Coronary artery (tissue), 2 donors: ENCODE measurements at places on chromosomes 12 and 14.

- no peak for DNase-seq
Measured at GRCh38 chr12:108446766-108447165, 68.3 kb upstream of the FICD start.

DNA sequence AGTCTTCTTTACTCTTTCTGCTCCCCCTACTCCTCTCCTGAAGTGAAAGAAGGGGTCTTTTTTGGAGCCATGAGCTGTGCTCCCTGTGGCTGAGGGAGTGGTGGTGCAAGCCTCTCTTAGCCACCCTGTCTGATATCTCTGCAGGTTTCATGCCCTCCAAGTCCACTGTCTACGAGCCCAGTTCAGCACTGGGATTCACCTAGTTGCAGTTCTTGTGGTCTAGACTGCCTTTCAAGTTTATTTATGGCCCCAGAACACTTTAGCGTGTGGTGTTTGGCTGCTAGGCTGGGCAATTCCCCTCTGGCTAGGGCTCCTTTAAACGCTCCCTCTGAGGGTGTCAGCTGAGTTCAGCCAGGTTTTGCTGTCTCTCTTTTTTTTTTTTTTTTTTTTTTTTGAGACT, 908.6 kb downstream of the TRHDE start:
- no peak for DNase-seq

GRCh38 chr14:88849716-88850115, 25.3 kb downstream of the TTC8 start:
- DNase-seq: no peak

DNA sequence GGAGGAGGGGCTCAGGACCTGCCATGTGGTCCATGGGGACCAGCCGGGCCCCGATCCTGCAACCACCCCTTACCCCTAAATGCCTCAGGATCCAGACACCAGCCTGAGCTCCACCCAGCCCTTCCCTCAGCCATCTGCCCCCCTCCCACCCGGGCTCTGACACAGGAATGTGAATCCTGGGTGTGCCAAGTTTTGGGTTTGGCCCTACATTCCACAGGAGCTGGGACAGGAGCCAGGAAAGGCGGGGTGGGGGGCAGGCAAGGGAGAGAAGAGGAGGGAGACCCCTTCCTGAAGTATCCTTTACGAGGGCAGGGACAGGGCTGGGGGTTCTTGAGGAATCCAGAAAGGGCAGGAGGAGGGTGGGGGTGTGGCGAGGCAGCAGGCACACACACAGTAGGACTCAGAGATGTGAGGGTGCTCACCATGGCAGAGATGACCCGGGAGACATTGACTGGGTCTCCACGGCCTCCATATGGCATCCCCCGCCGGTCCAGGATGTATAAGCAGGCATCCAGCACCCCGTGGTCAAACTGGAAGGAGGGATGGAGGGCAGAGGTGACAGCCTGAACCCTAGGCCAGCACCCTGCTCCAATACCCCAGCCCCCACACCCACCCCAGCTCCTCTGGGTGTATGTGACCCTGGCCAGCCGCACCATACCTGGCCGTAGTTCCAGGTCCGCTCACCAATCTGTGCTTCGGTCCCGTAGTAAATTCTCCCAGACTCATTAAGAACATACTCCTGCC, 3.5 kb downstream of the TGM1 start:
- DNase-seq: no peak

GRCh38 chr14:68188174-68188573, 368.6 kb downstream of the RAD51B start:
- no peak for DNase-seq

GRCh38 chr14:79467835-79468234, 743.5 kb downstream of the DIO2 start:
- DNase-seq: no peak

DNA sequence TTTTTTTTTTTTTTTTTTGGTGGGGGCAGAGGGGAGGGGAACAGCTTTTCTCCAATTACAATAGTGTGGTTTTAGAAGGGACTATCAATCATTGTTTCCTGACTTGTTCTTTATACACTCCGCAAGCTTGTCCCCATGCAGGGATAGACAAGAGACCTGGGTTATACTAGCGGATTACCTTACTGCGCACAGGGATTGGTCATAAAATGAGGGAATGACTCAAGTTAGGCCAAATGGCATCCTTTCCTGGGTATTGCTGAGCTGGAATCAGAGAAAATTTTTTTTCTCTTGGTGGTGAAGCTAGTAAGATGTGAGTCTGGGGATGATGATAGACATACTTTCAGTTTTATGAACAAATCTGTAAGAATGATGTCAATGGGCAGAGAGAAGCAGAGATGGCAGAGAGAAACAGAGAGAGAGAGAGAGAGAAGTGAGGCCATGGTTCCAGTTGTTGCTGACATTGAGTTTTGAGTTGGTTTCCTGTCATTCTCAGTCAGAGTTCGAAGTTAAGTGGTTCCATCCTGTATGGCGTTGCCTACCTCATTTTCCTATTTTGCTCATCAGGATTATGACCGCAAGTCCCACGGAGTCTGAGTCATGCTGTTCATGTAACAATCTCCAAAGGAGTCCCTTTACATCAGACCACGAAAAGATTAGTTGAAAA, 59.1 kb upstream of the OTOGL start:
- DNase-seq: no peak

DNA sequence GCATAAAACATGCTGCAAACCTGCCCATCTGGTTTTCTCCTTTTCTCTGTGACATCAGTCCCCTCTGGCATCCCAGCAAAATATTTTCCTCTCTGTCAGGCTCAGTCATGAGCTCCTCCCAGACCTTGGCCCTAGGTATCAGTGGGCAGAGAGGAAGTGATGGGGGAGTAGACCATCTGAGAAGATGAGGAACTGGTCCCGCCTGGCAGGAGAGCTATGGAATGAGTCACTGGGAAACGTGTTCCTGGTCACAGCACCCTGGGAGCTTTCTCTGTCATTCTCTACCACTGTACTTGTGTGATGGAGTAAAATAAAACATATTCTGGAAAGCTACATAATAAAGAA, 5.0 kb upstream of the SRSF9 start:
- DNase-seq: no peak

DNA sequence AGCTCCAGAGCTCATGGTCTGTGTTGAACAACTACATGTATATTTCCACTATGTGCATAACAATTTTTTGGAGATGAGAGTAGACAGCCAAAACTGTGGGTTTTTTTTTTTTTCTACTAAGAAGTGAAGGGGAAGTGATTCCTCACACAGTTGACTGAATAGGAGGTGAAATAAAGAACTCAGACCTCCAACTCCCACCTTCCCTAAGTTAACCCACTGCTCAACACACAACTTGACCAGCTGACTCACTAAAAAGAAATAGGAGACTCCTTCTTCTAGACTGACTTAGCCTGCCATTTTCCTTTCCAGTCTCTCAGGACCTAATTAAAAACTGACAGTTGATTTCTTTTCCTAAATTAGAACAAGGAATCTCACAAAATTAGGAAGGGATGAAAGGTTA, 1.7 kb downstream of the M6PR start:
- no peak for DNase-seq

- no peak for DNase-seq
Measured at GRCh38 chr12:79885911-79886490, 48.9 kb downstream of the PPP1R12A start.

DNA sequence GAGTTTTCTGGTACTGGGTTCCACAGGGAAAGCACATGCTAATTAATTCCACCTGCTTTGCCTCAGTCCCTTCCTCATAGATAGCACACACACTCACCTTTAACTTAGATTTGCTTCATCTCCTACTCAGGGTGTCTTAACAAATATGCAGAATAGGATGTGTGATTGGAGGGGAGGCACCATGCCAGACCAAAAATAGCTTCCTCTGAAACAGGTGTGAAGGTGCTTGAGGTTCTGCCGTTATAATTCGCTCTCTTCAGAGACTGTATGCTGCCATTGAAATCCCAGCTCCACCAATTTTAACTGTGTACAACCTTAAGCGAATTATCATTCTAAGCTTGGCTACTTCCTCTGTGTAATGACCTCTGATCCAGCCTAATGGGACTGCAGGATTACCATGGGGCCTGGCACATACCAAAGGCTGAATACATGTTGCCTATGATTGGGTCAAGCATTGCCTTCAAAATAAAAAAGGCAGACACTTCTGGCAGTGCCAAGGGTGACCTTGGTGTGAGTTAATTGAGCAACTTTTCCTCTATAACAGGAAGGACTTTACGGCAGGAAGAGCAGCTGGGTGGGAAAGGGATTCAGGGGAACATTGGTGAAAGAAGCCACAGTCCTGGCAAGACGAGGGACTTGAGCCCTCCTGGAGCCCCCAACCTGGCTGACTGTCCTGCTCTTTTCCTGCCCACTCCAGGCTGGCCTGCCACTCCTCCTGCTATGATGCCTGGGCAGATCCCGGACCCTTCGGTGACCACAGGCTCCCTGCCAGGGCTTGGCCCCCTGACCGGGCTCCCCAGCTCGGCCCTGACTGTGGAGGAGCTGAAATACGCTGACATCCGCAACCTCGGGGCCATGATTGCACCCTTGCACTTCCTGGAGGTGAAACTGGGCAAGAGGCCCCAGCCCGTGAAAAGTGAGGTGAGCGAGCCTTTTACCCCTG, 9.7 kb downstream of the JDP2 start:
- DNase-seq: peak; percentile 72

GRCh38 chr14:57293866-57294837, 25.4 kb downstream of the AP5M1 start:
- no peak for DNase-seq

DNA sequence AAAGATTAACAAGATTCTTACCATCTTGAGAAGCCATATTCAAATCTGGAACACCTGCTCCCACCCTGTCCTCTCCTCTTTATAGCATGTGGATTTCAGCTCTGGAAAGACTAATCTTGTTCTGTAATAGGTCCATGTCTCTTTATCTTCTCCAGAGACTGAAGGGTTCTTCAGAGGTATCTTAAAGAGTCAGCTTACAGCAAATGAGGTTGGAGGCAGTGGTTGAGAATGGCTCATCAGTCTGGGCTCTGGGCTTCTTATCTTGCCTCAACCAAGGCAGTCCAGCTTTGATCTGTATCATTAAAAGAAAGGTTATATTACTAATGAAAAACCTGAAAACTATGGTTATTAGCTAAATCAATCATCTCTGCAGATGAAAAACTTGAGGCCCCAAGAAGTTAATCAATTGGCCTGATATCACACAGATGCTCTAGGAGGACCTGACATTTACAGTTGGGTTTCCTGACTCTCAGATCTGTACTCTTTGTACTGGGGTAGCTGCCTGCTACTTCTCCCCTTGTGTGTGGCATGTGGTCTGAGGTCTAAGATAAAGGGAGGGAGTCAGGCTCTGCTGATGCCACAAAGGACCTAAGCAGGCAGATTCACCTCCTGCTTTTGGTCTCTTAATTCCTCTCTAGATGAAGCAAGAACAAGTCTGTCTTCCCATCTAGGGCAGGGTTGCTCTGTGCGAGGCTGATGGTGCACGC, 1.7 kb upstream of the AKAP6 start:
- DNase-seq: no peak

DNA sequence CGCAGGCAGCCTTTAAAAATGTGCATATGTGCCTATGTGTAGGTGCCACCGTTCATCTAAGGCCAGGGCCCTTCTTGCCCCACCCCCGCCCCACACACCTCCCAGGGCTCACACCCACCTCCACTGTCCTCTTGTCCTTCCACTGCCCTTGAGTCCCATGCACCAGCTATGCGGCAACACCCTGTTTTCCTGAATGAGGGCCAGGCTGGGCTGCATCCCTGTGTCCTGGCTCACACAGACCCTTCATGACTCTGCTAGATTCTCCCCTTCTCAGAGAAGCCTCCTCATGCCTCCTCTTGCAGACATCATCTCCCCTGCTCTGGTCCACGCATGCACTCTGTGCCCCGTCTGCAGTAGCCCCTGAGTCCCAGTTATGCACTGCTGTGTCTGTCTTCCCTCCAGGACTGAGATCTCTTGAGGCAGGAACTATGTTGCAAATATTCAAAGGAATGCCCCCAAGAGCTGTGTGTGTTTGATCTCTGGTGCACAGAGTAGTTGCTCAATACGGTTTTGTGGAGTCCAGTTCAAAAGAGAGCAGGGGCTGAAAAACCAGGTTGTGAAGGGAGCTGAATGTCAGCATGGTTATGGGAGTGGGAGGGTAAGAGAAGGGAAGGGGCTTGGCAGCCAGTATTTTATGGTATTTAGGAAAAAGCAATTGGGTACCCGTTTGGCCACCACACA, 47.3 kb upstream of the ESRRB start:
- DNase-seq: no peak

DNA sequence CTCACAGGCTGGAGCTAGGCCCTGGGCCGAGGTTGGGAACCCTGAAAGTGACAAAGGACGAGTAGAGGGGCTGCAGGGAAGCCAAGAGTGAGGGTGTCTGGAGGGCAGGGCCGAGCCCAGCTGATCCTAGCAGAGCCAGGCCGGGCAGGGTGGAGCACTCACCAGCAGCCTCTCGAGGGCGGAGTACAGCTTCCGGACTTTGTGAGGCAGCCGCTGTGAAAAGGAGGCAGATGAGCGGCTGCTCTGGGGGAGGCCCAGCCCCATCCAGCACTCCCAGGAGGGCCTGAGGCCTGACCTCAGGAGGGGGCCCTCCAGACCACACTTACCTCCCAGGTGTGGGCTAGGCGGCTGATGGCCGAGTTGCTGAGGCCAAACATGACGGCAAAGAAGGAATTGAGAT, 14.7 kb upstream of the ENDOU start:
- no peak for DNase-seq

- DNase-seq: no peak
Measured at GRCh38 chr14:91358025-91358319, 59.6 kb downstream of the CCDC88C start.

DNA sequence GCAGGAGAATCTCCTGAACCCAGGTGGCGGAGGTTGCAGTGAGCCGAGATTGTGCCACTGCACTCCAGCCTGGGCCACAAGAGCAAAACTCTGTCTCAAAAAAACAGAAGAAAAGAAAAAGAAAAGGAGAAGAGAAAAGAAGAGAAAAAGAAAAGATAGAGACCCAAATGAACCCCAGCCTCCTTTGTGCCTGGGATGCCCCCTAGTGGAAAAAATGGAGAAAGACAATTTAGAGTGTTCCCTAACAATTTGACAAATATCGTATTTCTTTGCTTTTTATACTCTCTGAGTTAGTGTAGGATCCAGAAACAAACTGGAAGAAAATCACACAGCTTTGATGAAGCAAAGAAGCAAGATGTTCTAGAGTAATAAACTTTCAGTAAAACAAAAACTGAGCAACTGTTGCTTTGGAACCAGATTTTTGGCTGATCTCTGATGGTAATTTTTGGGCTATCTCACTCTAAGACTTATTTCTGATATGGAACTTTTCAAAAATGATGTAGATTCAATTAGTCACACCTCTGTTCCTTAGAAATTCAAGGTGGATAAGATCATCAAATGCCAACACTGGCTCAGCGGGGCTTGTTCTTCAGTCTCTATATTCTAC, 18.6 kb upstream of the PRKAB1 start:
- DNase-seq: no peak

- no peak for DNase-seq
Measured at GRCh38 chr14:35688126-35688826, 120.8 kb downstream of the RALGAPA1 start.
